Stimulated activated CD4-positive, alpha-beta T cell treated with anti-CD3 and anti-CD28 coated beads, Interleukin-12 subunit alpha, Interleukin-12 subunit beta, amount 100 ng/mL, for 48 hours (primary cell): ENCODE measurements at places on chromosomes 4 and X.

- DNase-seq = no peak
These were observed 349.7 kb upstream of the NOCT start for GRCh38 chr4:138665851-138666250.

DNA sequence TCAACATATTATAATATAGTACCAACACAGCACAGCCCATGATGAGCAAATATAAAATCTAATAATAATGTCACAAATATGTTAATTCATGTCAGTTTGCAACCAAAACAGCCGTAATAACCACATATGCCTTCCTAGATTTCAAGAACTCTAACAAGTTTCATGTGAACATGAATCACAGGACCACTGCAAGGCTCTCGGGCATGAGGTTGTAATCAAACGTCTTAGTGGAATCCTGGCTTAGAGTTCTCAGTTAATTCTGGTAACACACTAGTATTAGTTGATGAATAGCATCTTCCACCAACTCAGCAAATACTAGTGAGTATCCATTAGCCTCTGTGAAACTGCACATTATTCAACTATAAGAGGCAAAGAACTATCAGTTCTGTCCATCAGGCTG lies 379.3 kb upstream of the TENM3 start:
- DNase-seq = no peak

GRCh38 chrX:153966841-153967535 lies 4.6 kb downstream of the HCFC1 start:
- DNase-seq = no peak

- DNase-seq = no peak
These were observed 61.5 kb downstream of the TMEM131L start for GRCh38 chr4:153527690-153528089.

DNA sequence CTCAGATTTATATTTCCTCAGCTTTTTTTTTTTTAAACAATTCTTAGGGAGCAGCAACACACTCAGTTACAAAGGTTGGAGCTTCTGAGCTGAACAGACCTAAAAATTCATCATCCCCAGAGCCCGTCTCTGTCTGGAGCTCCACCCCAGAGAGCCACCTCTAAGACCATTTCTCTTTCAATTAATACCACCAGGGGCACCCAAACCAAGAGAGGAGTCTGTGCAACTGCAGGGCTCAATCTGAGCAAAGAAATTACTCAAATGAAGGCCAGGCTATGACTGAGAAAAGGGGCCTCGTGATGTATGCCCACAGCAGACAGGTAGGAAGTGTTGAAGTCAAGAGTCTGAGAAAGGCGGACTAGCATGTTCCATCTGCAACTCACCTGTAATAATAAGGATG lies 95.5 kb downstream of the C4orf51 start:
- DNase-seq = no peak

GRCh38 chr4:88185906-88186305 lies 27.5 kb upstream of the ABCG2 start:
- DNase-seq = no peak

DNA sequence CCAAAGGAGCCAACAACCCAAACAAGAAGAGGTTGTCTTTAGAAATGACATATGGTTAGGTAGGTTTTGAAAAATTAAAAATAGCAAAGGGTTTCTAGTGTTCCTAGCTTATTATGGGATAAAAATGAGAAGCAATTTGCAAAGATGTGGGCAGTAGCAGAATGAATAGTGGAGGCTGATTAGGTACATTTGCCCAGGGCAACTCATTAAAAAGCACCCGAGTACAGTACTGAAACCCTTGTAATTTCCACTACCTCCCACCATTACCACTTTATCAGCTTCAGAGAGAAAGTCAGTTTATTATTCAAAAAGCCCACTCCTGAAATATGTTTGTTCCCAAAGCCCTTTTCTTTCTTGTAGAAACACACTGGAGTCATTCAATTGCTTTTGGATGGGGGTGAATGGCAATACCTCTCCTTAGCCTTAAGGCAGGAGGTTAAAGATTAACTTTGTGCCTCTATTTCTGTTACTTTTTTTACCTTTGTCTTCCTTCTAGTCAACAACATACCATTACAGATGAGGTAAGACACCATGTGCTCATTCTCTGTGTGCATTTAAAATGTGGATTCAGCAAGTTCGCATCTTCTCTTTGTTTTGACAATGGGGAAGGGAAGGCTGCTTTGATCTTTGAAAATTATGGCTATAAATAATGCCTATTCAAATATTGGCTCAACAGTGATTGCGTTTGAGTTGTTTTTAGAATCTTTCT lies 353.8 kb upstream of the CASK start:
- DNase-seq = no peak

DNA sequence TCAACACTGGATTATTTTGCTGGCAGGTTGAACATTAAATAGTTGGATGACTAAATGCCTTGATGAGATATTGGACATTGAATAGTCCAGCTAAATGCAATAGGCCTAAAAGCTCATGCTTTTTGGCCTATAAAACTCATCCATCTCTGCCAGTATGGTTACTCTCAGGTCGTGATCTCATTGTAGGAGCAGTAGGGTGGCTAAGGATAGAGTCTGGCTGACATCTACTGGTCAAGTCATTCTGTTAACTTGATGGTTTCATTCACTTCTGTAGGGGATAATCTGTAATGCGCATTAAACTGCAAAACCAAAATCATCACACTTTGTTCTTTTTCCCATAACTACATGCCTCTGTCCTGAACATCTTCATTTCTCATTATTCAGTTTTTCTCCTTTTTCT lies 227.0 kb downstream of the DKK2 start:
- DNase-seq = no peak

- no peak for DNase-seq
These were observed 765.4 kb upstream of the PCDH10 start for GRCh38 chr4:132383571-132384199.

DNA sequence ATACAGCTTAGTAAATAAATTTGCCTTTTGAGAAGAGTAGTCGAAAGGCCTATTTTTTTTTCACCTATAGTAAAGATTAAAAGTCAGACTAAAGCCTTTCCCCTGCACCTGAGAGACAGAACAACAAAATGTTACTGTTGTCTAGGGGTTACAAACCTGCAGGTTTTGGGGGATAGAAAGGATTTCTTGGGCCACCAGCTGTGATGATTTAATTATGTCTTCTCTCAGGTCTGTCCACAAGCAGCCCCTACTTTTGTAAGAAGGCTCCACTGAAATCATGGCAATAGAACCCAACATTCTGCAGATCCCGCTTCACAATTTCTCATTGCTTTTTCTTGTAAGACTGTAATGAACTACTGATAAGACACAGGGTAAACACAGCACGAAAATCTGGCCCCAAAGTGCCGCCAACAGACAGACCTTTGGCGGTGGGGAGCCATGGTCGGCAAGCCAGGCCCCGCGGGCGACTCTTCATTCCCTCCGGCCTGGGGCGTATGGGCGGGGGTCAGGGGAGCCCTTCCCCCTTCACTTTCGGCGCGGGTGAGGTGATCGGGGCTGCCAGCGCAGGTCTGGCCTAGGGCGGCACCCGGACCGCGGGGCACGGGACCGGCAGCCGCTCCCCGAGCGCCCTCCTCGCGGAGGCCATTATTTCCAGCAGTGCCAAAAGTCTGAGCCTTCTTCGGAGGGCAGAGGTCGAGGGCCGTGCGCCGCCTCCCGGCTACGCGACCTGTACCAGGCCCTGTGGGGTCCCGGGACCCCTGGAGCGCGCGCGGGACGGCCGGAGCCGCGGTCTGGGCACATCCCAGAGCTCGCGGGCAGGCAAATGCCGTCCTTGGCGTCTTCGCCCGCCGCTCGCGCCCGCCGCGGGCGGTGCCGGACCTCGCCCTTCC lies 812 bp upstream of the KDM6A start:
- peak; percentile 2 for DNase-seq

GRCh38 chr4:183118141-183118540 lies 19.1 kb downstream of the WWC2 start:
- no peak for DNase-seq

GRCh38 chr4:16136827-16137226 lies 53.0 kb upstream of the PROM1 start:
- DNase-seq = no peak

GRCh38 chr4:4884611-4885010 lies 25.1 kb downstream of the MSX1 start:
- no peak for DNase-seq
